ENCODE measurements at places on chromosomes 2 and 18.
A peak's percentile ranks its signal among the peaks of the same experiment; 100 is the strongest.

GRCh38 chr2:240351826-240352426 lies 83.5 kb upstream of the GPC1 start:
- no peak for DNase-seq

- no peak for DNase-seq
Observed at GRCh38 chr2:37857575-37858399, 67.3 kb upstream of the RMDN2 start.

DNA sequence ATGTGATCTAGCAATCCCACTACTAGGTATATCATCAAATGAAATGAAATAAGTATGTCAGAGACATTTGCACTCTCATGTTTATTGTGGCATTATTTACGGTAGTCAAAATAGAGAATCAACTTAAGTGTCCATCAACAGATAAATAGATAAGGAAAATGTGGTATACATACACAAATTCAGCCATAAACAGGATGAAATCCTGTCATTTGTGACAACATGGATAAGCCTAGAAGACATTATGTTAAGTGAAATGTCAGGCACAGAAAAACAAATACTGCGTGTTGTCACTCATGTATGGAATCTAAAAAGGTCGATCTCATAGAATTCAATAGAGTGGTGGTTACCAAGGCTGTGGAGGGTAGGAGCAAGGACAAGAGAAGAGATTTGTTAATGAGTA lies 22.1 kb upstream of the CBLN2 start:
- no peak for DNase-seq

DNA sequence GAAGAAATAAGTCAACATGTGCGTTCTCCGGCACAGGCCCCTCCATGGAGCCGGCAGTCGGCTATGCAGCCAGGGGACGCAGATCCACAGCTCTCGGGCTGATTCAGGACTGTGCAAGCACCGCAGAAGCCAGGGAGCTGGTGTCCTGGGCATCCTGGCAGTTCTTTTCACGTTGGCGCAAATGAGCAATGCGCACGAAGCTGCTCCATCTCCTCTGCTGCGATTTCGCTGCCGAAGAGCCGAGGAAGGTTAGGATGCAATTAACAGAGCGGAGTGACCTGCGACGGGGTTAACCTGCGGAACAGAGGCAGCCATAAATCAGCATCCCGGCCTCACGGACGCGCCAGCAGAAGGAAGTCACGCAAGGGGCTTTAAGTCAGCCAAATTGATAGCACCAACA lies 107.1 kb upstream of the POU3F3 start:
- no peak for DNase-seq

GRCh38 chr2:18910843-18911242 lies 321.5 kb upstream of the NT5C1B start:
- no peak for DNase-seq

- DNase-seq, result no peak
Observed at GRCh38 chr2:143171817-143172216, 42.6 kb downstream of the ARHGAP15 start.

DNA sequence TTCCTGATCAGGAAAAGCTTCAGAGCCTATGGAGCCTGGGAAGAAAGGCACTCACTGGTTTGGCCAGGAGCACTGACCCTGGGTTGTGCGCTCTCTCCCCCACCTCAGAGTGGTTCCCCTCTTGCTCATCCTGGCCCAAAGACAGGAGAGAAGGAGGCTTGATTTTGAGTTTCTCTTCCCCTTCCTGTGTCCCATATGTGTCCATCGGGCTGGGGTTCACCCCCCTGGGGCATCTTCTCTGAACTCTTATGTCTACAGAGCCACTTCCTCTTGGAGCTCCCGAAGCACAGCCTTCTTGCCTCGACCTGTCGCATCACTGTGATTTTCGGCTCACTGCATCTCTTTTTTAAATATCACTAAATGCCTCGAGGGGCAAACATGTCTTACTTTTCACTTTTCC lies 692.3 kb downstream of the RNF144A start:
- no peak for DNase-seq

GRCh38 chr18:41933778-41934177 lies 21.3 kb upstream of the PIK3C3 start:
- DNase-seq, result no peak

DNA sequence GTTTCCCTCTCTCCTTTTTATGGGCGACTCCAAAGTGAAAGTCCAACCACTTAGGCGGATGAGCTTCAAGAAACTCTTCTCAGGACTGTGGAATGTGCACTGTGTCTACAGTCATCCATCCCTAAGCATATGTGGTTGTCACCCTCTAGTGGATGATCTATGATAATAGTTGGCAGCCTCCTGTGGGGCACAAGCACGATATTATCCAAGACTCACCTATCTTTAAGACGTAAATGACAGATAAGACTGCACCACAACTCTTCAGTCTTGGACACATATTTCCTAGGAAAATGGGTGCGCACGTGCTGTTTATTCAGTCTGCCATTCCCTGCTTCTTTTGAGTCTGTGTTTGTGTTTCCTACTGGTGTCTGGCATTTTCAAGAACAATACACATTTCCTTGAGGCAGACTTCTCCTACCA lies 145.5 kb upstream of the CTAGE1 start:
- DNase-seq, result peak; percentile 47

GRCh38 chr2:169189132-169189531 lies 119.8 kb downstream of the DHRS9 start:
- DNase-seq, result no peak

DNA sequence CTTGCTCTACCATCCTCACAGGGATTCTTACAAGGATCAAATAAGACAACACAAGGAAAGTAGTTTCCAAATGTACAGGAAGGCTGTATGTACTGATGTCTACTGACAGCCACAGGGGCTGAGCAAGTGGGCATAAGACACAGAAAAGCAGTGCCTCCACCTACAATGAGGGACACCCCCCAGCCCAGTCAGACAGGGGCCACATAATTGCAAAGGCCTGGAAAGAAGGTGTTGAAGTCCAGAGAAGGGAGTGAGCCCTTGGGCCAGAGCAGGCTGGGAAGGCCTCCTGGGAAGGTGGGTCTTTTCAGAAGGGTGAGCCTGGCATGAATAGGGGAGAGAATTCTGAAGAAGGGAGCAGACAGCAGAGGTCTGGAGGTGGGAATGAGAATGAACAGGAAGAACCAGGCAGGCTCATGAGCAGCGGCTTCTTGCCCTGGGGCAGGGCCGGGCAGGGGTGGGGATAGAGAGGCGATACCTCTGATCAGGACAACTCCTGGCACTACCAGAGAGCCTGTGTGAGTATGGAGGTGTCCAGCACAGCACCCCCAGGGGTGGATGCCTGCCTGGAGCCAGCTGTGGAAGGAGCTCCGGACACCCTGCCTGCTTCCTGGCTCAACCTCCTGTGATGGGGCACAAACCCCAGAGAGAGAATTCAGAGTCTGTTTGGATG lies 30.1 kb downstream of the HS1BP3 start:
- DNase-seq, result no peak

DNA sequence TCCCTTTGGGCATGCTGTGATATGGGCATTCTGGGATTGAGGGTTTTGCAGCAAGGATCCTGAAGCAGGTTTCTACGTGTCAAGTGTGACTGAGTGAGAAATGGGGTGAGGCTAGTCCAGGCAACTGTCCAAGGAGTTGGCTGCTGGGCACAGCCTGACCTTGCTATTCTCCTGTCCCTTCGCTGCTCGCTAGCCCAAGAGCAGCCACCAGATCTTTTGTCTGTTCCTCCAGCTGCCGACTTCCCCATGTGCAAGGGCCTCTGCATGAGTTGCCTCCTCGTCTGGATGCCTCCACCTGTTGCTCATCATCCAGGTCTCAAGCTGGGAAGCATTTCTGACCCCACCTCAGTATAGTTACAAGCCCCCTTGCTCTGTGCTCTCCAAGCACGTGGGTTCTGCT lies 71.1 kb downstream of the DYSF start:
- no peak for DNase-seq

DNA sequence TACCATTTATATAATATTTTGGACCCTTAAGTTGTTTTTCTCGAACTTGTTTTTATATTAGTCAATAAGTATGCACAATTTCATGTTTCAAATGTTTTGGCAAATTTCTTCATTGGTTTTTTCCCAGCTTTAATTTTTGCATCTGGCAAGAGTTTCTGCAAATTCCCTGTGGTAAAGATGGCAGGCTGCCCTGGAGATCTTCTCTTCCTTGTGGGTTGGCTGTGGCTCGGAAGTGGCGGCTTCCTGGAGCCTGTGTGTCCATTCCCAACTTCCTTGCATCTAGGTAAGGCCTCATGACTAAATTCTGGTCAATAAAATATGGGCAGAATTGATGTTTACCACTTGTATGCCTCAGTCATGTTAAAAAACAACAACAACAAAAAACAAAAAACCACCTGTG lies 818.6 kb downstream of the EPHA4 start:
- DNase-seq, result no peak

- DNase-seq, result no peak
Observed at GRCh38 chr2:62177392-62178049, 18.4 kb upstream of the B3GNT2 start.

GRCh38 chr2:27992787-27993401 lies 102.4 kb downstream of the BABAM2 start:
- no peak for DNase-seq

DNA sequence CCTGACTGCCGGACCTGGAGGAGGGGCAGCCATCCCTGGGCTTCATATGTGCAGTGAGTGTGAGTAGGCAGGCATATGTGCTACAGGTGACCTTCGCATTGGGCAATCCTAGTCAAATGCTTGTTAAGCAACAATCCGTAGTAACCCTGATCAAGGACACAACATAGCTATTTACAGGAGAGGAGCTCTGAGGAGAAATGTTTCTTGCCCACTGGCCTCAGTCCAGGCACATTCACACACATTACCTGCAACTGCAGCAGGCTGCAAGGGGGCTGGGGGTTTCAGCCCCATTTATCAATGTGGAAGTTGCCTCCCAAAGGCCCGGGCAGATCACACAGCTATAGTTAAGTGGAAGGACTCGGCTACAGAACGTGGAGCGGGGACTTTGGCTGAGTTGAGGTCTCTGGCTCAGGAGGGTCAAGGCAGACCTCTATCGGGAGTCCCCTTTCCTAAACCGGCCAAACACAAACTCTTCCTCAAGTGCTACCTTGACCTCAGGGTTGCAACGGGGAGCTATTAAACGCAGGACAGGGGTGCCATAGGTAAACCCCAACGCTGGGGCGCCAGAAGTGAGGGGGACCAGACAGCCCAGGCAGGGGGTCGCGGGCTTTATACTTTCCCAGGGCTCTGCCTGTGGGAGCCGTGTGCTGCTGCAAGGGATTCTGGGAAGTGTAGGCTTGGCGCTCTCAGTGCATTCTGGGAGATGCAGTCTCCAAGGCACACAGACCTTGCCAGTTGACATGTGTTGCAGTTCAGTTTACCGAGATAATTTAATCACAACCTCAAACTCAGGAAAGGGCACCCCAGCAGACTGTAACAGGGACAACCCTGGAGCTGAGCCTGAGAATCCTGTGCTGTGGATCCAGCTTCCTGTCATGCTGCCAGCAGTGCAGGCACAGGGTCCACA lies 9.4 kb downstream of the KHK start:
- DNase-seq, result peak; percentile 45

DNA sequence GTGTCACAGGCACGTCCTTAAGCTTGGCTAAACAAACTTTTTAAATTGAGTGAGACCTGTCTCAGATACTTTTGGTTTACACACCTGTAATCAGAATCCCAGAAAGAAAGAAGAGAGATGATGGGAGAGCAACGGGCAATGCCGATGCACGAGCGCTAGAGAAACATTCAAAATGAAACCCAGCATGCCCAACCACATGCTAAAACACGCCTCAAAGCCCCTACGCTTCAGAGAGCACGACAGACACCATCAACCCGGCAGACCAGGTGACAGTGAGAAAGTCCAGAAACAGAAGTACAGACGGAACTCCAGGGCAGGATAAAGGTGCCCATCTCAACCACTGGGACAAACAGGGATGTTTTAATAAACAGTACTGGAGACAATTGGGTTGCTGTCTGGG lies 85.5 kb downstream of the HDAC4 start:
- DNase-seq, result no peak

DNA sequence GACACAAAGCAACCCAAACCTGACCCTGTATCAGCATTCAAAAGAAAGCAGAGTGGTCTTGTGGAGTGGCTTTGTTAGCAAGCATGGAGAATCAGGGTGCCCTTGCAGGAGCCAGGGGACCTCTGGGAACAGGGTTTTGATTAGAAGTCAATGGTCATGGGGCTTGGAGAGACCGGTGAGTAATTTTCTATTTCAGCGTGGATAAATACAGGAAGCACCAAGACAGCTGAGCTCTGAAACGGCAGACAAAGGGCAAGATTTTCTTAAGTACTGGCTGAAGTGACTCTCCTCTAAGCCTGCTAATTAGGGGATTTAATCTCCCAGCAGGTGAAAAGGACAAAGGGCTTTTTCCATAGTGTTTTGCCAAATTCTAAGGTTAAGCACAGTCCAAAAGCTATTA lies 78.0 kb upstream of the GAREM1 start:
- DNase-seq, result no peak

- no peak for DNase-seq
Observed at GRCh38 chr2:112093216-112093615, 38.1 kb downstream of the TMEM87B start.

- no peak for DNase-seq
Observed at GRCh38 chr2:58535182-58535581, 294.1 kb upstream of the FANCL start.

GRCh38 chr2:70258532-70258875 lies 567 bp downstream of the PCYOX1 start:
- DNase-seq, result no peak

DNA sequence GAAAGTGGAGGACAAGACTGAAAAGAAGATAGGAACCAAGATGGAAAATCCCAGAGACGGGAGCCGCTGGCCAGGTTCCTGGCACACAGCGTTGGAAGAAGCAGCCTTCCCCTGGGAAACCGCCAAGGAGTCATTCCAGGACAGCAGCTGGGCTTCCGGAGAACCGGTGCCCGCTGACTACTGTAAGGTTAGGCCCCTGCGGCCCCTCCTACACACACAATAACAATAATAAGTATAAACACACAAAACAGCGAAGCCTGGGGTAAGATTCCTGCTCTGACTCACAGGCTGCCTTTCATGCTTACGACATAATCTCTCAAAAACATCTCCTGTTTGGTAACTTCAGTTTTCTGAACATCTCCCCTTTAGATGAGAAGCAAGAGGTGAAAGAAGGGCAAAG lies 28.1 kb upstream of the MYCN start:
- no peak for DNase-seq
